Naive B cell (primary cell): ENCODE measurements at places on chromosomes 3 and 15.

- DNase-seq = no peak
These were observed 24.4 kb downstream of the KLHL25 start for GRCh38 chr15:85770096-85771041.

- no peak for DNase-seq
These were observed 724.9 kb upstream of the ARRDC4 start for GRCh38 chr15:97235611-97235985.

DNA sequence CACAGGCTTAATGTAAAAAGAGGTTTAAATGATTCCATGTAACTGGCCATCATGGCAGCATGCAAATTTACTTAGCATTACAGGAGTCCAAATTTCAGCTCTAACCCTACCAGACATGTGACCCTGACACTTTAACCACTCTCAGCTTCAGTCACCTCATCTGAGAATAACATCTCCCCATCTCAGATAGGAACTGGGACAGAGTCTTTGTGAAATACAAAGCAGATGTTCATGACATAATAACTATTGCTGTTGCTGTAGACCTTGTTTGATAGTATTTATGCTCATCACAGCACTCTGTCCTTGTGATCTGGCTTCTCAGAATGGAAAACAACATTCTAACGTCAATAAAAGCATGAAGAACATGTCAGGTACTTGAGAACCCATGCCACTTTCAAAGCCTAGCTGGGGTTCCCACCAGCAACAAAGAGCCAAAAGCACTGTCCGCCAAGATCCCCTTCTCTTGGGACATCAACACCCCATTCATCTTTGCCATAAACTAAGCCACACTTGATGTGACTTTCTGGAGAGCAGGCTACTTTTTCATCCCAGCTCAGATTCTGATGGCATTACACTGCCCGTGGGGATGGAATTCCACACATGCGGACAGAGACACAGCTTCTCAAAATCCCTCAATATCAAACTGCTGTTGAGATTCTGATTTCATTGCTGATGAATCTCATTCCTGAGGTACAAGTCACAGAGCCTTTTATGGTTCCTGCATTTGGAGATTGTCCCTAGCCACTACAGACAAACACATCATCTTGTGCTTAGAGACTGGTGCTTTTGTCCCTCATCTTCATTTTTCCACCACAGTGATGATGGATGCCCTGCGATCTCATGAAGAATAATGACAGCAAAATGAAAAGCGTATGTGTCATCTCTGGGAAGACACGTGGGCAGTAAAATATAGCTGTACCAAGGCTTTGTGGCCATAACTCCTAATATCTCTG is 202.7 kb downstream of the TNIK start:
- no peak for DNase-seq

GRCh38 chr3:163056874-163057497 is 1560.4 kb downstream of the OTOL1 start:
- DNase-seq = no peak

DNA sequence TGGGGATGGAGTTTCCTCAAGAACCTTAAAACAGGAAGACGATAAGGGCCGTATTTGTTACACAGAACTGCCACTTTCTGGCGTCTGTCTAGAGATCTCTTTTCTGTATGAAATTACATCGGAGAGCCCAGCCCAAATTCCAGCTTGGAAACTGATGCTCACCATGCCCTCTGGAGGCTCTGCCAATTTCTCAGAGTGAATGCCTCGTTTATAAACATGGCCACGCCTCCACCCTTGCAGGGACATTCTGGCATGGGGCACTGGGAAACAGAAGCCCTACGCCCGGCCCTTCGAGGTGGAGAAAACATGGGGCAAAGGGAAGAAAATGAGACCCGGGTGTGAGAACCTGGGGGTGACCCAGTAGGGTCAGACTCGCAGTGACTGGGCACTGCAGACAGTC is 53.4 kb upstream of the SEC13 start:
- DNase-seq = no peak

GRCh38 chr3:37137516-37137915 is 36.9 kb downstream of the LRRFIP2 start:
- no peak for DNase-seq

DNA sequence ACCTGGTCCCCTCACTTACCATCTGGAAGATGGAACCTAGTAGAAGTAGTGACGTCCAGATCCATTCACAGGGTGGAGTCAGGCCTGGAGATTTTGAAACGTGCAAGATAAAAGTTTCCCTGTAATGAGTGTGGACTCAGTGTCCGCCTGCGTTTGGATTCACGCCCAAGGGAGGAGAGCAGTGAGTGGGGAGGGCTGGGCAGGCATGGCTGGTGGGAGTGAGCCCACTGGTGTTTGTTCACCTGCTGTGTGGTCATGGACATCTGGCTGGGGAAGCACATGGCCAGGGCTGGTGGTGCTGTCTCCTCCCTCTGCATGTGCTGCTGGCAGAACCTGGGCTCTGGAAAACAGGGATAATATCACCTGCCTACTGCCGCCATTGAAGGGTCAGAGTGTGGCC is 37.0 kb downstream of the RLBP1 start:
- no peak for DNase-seq

DNA sequence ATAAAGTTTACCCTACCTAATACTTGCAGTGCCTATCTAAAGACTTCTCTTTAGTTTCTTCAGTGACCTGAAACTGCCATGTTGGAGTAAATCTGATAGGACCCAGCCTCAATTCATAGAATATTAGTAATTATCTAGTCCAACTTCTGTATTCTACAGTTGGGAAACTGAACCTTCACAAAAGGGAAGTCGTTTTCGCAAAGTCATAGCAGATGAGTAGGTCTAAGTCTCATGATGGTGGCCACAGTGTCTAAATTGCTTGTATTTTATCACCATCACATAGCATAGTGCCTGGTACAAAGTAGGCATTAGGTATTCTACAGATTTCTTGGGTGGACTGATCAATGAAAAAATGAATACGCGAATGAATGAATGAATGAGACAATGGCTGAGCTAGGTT is 8.4 kb downstream of the GMNC start:
- DNase-seq = no peak

- no peak for DNase-seq
These were observed 375.8 kb upstream of the THBS1 start for GRCh38 chr15:39205081-39205480.

GRCh38 chr3:114596147-114596546 is 302.3 kb downstream of the TIGIT start:
- no peak for DNase-seq

GRCh38 chr15:59587085-59587826 is 24.3 kb upstream of the GCNT3 start:
- no peak for DNase-seq
